ENCODE measurements at places on chromosomes 2 and 18.

DNA sequence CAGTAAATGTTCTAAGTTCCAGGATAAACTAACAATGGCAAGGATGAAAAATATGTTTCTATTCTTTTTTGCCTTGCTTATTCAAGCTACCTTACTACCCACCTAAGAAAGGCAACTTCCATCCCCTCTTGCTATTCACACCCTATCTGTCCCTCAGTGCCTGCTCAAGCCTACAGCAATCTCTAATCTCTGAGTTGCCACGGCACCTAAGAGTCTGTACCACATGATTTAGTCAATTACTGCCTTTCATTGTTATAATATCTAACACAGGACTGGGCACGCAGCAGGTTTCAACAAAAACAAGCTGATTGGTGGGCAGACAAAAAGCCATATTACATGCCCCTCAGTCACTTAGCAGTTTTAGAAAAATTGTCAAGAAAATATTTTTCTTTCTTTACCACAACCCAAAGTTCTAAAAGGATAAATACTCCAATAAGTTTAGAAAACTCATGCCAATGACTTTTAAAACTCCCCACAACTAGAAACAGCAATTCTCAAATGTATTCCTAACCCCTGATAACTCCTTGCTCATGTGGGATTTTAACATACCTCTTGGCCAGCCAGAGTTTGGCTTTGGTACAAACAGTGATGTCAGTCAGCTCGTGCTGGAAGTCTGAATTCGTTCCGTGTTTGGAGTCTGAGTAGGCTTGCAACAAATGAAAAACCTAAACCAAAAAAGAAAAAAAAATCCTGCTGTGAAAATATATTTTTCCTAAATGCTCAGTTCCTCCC is 117.3 kb upstream of the ZFP36L2 start:
- no peak for DNase-seq

DNA sequence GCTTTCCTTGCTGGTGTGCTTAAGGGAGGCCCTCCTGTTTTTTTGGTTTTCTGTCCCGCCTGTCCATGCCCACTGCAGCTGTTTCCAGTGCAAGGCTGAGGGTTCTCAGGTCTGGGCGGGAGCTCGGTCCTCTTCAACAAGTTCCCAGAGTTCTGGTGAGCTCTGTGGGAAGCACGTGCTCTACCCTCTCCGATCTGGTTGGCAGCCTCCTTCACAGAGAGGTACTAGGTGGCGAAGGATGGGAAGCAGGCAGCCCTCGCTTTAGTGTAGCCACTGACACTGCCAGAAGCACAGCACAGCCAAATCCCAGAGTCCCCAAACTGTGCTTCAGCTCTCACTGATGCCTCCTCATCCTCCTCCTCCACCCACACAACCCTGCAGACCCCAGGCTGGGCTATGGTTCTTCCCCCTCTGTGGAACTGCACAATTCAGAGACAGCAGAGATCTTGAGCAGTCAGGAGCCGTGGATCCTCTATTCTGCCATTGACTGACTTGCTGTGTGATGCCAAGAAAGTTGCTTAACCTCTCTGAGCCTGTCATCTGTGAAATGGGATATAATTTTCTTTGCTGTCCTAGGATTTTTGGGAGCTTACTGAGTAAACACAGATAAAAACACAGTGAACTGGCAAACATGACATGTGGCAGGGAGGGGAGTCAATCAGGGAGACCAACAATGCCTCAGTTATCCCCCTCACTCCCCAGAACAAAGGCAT is 157.3 kb downstream of the MSH2 start:
- no peak for DNase-seq

- no peak for DNase-seq
These were observed 512.5 kb downstream of the RNF144A start for GRCh38 chr2:7429733-7430132.

GRCh38 chr2:199101487-199101886 is 356.3 kb downstream of the SATB2 start:
- no peak for DNase-seq

DNA sequence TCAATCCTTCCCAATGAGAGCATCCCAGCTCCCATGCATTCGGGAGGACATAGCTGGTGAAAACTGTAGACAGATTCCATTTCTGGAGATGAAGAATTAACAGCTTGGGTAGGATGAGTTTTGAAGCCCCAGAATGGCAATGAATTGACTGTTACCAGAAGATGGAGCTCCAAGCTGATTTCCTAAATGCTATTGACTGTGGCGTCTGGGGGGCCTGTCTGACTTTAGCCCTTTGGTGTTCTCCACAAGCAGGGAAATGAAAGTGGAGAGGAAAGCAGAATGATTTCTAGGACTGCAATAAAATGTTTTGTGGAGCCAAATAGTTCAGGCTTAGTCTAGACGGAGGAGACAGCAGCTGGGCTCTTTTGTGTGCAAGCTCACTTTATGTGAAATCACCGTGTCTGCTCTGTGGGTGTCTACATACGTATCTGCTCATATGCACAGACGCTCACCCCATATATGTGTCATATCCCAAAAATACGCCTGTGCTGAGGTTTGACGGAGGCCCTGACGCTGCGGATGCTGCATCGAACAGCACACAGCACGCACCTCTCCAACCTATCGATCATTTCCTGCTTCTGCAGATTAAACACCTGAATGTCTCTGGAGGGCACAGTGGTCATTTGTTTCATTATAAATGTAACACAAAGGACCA is 166.4 kb upstream of the PXDN start:
- no peak for DNase-seq
